GM23338 (cell line): ENCODE measurements at places on chromosomes 5 and 9. TPM values are rescaled to one million over a fixed set of nuclear protein-coding genes. Genes with fewer than 3 reads are reported as not detected.

The RNF208 gene
- total RNA-seq = 1.4 and 1.9 TPM in 2 replicates

The GABRA6 gene
- not detected in 2 replicates for total RNA-seq

The SLCO6A1 gene
- 3.1 TPM in 1 of 2 replicates, not detected in the other for total RNA-seq

The PCDHGB7 gene
- total RNA-seq = 5.8 and 11.7 TPM in 2 replicates

DNA sequence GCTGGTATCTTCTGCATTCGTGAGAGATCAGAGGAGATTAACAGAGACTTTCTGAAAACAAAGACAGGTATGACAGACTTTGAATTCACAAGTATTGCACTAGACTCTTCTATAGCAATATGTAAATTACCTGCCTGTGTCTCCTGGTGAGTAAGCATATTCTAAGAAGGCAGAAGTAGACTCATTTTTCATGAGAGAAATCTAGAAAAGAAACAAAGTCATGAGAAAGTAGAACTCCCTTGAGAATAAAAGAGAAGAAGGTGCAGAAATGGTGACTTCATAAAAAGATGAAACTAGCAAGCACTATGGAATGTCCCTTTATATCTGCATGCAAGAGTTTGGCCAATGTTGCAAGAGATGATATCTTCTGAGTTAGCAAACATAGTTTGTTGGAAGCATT, 419.8 kb downstream of the DMRT2 start:
- no peak overlapping the region for H3K4me3 ChIP-seq
- no peaks in the 10 kb centered on the region for H3K4me1 ChIP-seq
- H3K27me3 ChIP-seq = no peaks in the 10 kb centered on the region
- no peak overlapping the region for H3K27ac ChIP-seq
- no peak for DNase-seq

- H3K4me1 ChIP-seq = no peaks in the 10 kb centered on the region
- no peaks in the 10 kb centered on the region for H3K36me3 ChIP-seq
- no peak for DNase-seq
- no peak overlapping the region for H3K27ac ChIP-seq
- no peak overlapping the region for H3K4me3 ChIP-seq
Observed at GRCh38 chr5:137275083-137275482, 224.0 kb downstream of the SPOCK1 start.

DNA sequence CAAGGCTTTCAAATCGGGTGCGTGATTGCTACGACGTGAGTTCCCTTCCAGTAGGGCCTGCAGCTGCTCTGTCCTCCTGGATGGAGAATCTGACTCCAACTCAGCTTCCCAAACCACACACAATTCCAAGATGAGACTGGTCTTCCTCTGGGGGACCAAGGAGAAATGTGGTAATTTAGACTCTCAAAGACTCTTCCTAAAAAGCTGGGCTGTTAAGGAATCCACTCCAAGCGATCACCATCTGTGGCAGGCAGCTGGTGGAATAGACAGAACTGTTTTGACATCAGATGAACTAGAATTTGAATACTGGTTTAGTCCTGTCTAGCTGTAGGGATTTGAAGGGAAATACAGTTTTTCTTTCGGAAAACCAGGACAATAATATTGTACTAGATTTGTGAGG, 130.7 kb upstream of the KLF4 start:
- DNase-seq = no peak
- no peak overlapping the region for H3K27ac ChIP-seq
- H3K4me1 ChIP-seq = no peaks in the 10 kb centered on the region
- H3K27me3 ChIP-seq = no peaks in the 10 kb centered on the region
- H3K4me3 ChIP-seq = no peak overlapping the region
- no peaks in the 10 kb centered on the region for H3K36me3 ChIP-seq

- no peaks in the 10 kb centered on the region for H3K36me3 ChIP-seq
- peaks cover 16% of the 10 kb centered on the region for H3K4me1 ChIP-seq
- H3K27me3 ChIP-seq = no peaks in the 10 kb centered on the region
Observed at GRCh38 chr9:124622882-124623281, 115.7 kb upstream of the NR5A1 start.

DNA sequence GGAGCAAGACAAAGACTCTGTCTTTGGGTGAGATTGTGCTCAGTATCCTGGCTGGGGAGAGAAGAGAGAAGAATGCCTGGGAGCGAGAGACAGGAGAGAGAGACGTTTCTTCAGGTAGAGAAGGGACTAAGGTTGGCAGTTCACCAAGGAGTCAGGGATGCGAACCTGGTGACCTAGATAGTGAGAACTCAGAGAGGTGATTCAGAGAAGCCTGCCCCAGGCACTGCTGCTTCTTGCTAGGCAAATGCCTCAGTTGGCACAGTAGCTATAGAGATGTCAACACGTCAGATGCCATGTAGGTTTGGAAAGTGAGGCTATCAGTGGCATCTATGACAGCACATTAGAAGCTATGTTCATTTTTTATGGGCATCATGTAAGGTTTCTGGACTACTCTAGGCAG, 231.6 kb upstream of the VLDLR start:
- H3K4me3 ChIP-seq = no peak overlapping the region
- no peaks in the 10 kb centered on the region for H3K36me3 ChIP-seq
- DNase-seq = no peak
- no peak overlapping the region for H3K27ac ChIP-seq
- no peaks in the 10 kb centered on the region for H3K27me3 ChIP-seq
- H3K4me1 ChIP-seq = no peaks in the 10 kb centered on the region

GRCh38 chr9:115182264-115182663, 64.3 kb upstream of the TNC start:
- H3K4me3 ChIP-seq = no peak overlapping the region
- peaks cover 35% of the 10 kb centered on the region for H3K4me1 ChIP-seq
- DNase-seq = peak; percentile 33
- peak overlapping the region; percentile 7; the same call in 1 of the 2 replicates for H3K27ac ChIP-seq

DNA sequence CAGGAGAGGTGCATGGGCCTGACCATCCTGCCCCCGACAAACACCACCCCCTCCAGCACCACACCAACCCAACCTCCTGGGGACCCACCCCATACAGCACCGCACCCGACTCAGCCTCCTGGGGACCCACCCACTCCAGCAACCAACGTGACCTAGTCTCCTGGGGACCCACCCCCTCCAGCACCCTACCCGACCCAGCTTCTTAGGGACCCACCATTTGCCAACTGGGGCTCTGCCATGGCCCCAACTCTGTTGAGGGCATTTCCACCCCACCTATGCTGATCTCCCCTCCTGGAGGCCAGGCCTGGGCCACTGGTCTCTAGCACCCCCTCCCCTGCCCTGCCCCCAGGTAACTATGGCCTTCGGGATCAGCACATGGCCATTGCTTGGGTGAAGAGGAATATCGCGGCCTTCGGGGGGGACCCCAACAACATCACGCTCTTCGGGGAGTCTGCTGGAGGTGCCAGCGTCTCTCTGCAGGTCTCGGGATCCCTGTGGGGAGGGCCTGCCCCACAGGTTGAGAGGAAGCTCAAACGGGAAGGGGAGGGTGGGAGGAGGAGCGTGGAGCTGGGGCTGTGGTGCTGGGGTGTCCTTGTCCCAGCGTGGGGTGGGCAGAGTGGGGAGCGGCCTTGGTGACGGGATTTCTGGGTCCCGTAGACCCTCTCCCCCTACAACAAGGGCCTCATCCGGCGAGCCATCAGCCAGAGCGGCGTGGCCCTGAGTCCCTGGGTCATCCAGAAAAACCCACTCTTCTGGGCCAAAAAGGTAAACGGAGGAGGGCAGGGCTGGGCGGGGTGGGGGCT, 4.6 kb downstream of the CEL start:
- no peaks in the 10 kb centered on the region for H3K36me3 ChIP-seq
- no peak for DNase-seq
- no peak overlapping the region for H3K27ac ChIP-seq
- no peaks in the 10 kb centered on the region for H3K27me3 ChIP-seq

DNA sequence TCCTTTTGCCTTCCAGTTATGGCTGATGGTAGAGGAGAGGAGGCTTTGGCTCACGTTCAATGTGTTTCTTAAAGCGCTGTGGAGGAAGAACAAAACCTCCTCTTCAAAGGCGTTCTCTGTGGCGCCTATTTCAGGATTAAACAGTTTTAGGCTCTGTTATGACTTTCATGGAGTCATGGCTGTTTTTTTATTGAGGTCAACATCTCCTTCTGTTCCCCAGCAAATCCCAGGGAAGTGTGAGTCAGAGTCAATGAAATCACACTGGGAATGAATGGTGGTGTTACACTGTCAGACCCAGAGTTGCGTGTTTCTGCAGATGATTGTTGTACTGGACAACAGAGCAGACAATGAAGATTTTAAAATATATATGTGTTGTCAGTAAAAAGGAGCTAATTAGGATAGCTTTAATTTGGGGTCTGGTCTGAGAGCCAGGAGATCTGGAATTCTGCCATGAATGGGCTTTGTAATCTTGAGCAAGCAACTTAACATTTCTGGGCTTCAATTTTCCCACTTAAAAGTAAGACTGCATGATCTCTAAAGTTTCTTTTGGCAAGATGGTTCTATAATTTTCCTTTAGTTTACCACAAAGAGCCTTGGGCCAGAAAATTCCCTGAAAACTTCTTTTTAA, 240.7 kb downstream of the CSNK1G3 start:
- DNase-seq = no peak
- H3K4me3 ChIP-seq = no peak overlapping the region
- no peaks in the 10 kb centered on the region for H3K27me3 ChIP-seq

GRCh38 chr5:38832810-38833209, 13.0 kb upstream of the OSMR start:
- no peaks in the 10 kb centered on the region for H3K36me3 ChIP-seq
- DNase-seq = no peak
- no peaks in the 10 kb centered on the region for H3K27me3 ChIP-seq
- no peaks in the 10 kb centered on the region for H3K4me1 ChIP-seq

- no peak for DNase-seq
- H3K4me1 ChIP-seq = no peaks in the 10 kb centered on the region
- H3K27me3 ChIP-seq = no peaks in the 10 kb centered on the region
- no peak overlapping the region for H3K27ac ChIP-seq
Observed at GRCh38 chr9:8052991-8053390, 253.4 kb upstream of the DMAC1 start.

- no peaks in the 10 kb centered on the region for H3K27me3 ChIP-seq
- no peak for DNase-seq
- H3K36me3 ChIP-seq = no peaks in the 10 kb centered on the region
- H3K4me3 ChIP-seq = no peak overlapping the region
- H3K27ac ChIP-seq = no peak overlapping the region
Observed at GRCh38 chr5:159837860-159838259, 78.4 kb upstream of the ADRA1B start.

DNA sequence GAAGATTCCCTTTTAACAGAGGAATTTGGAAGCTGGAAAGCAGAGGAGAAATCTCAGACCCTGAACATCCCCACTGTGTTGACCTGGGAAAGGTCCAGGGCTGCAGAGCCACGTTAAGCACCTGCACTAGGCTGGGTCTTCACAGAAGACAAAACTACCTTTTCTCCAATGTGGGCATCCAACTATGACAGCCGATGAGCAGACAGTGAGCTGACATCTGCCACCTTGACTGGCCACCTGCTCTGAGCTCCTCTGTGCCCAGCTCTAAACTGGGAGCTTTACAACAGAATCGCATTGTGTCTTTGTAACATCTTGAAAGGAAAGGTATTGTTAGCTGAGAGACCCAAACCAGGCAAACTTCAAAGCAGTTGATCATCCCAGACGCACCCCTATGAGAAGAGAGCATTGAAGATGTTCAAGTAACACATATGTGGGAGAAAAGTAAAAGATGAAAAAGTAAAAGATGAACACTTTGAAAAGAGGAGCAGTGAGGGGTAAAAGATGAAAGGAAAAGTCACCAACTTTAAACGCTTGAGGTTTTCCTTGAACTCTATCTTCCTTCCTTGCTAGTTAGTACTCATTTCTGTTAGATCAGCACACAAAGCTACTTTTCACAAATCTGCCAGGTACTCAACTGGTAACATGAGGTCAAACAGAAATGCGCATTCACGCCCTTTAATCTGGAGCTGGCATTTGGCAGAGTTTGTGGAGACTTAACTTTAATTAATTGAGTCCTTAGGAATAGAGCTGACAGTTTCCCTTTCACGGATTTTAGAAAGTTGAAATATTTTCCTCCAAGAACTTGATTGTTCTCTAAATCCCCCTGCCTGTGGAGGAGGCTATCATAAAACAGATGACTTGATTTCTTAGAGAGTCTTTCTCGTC, 53.2 kb upstream of the CTXN3 start:
- H3K27me3 ChIP-seq = no peaks in the 10 kb centered on the region
- H3K27ac ChIP-seq = no peak overlapping the region
- no peak overlapping the region for H3K4me3 ChIP-seq
- no peak for DNase-seq
